ENCODE measurements at places on chromosomes 3 and 15.

- no peak for DNase-seq
Measured at GRCh38 chr3:4464576-4464975, 2.5 kb downstream of the SUMF1 start.

DNA sequence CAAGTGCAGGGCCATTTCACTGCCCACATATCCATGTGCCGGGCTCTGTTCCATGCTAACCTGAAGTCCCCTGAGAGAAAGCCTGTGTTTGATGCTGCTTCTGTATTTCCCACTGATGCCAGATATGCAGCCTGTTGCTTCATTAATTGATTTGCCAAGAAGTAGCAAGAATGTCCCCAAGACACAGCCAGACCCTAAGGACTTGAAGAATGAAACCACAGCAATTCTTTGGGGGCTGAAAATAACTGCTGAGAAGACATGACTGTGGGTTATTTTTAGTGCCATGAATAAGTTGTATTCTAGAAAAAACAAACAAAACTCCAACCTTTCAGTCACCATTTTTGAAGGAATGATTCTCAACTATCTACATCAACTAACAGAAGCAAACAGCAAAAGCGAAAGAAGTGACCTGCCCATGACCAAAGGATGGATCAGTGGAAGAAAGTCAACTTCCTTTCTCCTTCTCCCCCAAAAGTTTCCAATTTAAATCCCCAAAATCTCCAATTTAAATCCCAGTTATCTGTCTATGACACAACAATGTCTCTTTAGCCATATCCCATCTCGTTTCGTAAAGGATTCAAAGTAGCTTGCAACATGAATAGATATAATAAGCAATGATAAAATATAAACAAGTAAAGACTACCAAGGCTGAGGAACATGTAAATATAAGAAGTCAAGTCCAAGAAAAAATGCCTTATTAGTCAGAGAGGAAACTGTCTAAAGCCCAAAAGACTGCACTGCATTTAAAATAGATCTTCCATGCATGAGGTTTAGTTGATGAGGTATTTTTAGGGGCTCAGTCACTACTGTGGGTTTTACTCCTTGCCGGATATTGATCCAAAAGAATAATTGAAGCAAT lies 226.8 kb downstream of the DTWD1 start:
- DNase-seq, result no peak

DNA sequence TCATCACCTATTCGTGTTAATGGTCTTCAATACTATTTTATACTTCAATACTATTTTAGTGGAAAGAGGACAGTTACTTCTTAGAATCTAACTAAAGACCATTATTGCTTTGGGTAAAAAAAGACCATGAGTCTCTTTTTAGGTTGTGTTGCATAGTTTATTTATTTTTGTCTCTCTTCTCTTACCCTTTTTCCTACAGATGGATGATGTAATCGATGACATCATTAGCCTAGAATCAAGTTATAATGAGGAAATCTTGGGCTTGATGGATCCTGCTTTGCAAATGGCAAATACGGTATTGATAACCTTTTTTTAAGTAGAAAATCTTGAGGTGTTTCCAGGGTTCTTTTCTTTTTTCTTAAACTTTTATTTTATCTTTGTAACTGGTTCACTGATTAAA lies 58.5 kb upstream of the SAMMSON start:
- DNase-seq, result no peak

- no peak for DNase-seq
Measured at GRCh38 chr3:16520970-16521881, 7.7 kb upstream of the RFTN1 start.

- no peak for DNase-seq
Measured at GRCh38 chr15:65926459-65926858, 57.2 kb downstream of the RAB11A start.

- peak; percentile 85 for DNase-seq
Measured at GRCh38 chr15:39273717-39274411, 307.0 kb upstream of the THBS1 start.

- no peak for DNase-seq
Measured at GRCh38 chr3:15506571-15506970, 14.9 kb downstream of the COLQ start.

DNA sequence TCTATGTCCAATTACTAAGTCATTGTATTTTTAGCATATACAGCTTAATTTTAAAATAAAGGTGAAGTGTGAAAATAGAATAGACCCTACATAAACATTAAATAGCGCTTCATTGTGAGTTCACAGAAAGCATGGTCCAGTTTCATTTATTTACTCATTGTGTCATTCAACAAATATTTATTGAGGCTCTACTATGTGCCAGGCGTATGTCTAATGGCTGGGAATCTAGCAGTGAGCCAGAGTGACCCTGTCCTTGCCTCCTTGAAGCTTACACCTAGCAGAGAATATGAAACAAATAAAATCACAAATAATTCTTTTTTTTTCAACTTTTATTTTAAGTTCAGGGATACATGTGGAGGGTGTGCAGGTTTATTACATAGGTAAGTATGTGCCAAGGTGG lies 161.7 kb downstream of the CFAP20DC start:
- no peak for DNase-seq

DNA sequence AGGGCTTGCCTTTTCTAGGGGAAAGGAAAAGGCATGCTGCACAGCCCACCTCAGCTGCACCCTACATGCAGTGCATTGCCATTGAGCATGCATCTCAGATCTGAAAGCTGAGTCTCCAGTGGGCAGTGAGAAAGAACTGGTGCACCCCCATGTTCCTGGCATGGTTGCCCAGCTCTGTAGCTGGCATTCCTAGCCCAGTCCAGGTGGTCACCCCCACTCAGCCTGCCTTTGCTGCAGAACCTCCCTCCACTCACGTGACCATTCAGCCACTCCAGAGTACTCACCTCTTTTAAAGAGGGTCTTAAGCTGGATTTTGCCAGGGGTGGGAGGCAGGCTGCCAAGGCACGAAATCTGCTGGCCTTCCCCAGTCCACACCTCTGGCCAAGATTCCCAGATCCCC lies 208.6 kb upstream of the TOPAZ1 start:
- no peak for DNase-seq

DNA sequence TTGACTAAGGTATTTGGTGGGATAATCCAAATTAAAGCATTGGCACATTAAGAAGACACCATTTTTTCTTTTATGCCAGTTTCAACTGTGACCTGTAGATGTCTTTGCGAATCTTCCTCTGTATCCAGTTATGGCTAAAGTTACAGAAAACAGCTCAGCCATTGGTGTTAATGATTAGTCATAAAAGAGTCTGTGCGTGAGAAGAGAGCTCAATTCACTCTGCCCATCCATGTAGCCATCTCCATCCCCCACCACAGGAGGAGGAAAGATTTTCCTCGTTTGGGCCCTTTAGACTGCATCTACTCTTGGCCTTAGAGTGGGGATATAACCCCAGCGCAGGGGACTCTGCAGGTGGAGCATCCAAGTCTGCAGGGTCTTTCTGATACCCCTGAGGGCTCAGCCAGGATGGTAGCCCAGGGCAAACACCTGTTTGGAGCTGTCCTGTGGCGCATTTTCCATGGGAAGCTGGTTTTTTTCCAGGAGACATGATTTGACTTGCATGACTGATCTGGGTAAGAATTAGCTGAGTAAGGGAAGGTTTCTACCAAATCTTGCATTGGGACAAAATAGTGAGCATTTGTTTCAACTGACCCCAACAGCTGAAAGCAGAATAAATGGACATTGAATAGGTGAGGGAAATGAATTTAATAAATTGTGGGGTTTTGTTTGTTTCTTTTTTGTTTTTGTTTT lies 29.5 kb downstream of the NANOGP8 start:
- DNase-seq, result no peak

GRCh38 chr3:182910936-182911781 lies 69.2 kb downstream of the DCUN1D1 start:
- no peak for DNase-seq

DNA sequence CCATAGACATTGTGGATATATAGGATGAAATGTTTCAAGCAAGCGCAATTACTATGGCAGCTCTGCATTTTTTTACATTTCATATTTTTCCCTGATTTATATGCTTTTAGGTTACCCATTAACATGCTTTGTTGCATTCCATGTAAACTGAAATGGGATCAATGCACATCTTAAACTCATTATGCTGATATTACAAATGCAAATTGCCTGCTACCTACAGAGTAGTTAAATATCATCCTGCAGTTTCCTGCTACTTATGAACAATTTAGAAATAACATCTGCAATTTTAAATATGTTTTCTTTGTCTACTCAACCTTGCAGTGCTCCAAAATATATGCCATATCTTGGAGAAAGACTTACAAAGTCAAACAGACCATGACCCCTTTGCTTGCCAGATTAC lies 526.9 kb upstream of the NECTIN3 start:
- no peak for DNase-seq

- peak; percentile 90 for DNase-seq
Measured at GRCh38 chr3:64150623-64151207, 74.6 kb downstream of the PRICKLE2 start.

DNA sequence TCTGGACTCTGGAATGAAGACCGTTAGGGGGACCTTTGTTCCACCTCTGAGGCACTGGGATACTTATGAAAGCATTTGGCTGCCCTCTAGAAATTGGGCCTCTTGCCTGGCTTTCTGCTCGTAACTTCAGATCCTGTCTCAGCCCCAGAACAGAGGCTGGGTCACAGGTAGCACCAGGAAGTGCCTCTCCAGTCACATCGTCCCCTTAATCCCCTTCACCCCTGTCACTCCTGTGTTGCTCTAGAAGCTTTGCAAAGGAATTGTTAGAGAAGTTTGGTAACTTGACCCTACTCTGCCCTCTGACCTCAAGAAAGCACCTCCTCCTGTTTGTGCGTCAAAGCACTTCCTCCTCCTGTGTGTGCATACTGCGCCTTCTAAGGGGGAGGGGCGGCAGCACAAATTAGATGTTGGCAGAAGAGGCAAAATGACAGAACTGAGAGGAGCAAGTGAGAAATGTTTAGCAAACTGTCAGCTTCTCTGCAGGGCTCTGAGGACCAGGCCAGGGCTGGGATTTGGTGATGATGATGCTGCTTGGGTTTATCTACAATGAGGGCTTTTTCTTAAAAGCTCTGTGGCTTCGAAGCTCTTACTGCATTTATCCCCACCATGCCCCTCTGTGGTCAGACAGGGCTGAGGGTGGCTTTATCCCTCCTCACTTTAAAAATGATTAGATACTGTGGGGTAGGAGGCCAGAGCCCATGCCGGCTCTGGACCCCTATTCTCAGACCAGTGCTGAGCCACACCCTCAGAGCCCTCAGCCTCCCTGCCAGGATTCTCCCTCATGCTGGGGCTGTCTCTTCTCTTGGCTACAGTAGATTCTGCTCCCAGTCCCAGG lies 76.2 kb downstream of the LARS2 start:
- no peak for DNase-seq

DNA sequence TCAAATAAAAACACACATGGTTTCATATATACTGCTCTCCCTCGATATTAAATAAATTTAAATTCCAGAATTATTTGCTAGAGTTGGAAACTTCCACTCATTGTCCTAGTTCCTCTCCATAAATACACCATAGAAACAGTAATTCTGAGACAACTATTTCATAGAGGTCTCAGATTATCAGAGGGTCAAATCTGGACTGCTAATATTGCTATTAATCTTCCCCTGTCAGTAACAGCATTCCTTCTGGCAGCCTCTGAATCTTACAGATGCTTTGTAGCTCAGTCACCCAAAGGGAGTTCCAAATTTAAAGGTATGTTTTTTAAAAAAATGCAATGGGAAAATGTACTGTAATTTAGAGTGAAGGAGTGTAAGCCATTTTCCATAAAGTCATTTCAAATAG lies 428.8 kb downstream of the PYDC2 start:
- DNase-seq, result no peak

- no peak for DNase-seq
Measured at GRCh38 chr3:45462522-45463265, 74.3 kb downstream of the LARS2 start.

GRCh38 chr15:28106294-28107110 lies 7.4 kb upstream of the OCA2 start:
- no peak for DNase-seq

GRCh38 chr15:68782589-68783161 lies 38.0 kb downstream of the ANP32A start:
- no peak for DNase-seq

- no peak for DNase-seq
Measured at GRCh38 chr3:54206874-54207273, 84.5 kb downstream of the CACNA2D3 start.

DNA sequence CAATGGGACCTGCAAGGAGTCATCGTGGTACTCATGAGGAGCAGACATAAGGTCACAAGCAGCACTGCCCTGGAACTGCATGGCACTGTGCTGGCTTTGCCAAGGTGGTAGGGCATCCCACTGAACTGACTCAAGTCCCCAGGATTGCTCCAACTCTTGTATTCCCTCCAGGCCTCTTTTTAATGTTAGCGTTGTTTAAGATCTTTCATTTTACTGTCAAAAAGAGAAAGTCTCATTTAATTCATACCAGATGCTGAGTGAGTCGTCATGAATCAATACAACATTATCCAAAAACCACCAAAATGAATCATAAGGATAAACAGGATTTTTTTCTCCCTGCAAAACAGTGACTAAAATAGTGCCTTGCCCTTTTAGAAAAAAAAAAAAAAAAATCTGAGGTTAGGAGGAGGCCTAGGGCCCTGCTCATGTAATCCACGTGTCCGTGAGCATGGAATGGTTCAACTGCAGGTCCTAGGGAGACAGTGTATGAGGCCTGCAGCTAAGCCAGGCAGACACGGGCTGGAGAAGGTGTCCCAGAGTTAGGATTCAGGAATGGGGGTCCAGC lies 36.7 kb upstream of the BLM start:
- no peak for DNase-seq

DNA sequence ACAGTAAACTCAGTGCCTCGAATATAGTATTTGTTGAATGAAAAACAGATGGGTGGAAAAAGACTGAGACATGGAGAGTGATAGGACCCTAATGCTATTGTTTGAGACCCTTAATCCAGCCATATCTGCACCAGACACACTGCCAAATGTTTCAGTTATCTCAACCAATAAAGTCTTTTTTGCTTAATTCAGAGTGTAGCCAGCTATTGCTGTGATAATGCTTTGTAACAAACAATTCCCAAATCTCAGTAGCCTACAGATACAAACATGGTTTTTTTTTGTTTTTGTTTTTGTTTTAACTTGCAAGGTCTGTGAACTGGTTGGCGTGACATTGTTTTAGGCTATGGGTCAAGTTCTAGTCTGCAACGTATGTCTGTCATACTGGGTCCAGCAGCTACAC lies 17.0 kb upstream of the BCL2A1 start:
- DNase-seq, result no peak

DNA sequence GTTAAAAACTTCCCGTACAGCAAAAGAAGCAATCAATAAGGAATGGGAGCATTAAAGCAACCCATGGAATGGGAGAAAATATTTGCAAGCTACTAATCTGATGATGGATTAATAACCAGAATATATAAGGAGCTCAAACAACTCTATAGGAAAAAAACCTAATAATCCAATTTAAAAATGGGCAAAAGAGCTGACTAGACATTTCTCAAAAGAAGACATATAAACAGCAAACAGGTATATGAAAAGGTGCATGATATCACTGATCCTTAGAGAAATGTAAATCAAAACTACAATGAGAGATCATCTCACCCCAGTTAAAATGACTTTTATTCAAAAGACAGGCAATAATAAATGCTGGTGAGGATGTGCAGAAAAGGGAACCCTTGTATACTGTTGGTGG lies 52.7 kb upstream of the POU1F1 start:
- no peak for DNase-seq

- DNase-seq, result no peak
Measured at GRCh38 chr3:128517648-128518047, 24.6 kb upstream of the GATA2 start.
